T-helper 9 cell (primary cell): ENCODE measurements at places on chromosomes 13 and 19.
A peak's percentile ranks its signal among the peaks of the same experiment; 100 is the strongest.

DNA sequence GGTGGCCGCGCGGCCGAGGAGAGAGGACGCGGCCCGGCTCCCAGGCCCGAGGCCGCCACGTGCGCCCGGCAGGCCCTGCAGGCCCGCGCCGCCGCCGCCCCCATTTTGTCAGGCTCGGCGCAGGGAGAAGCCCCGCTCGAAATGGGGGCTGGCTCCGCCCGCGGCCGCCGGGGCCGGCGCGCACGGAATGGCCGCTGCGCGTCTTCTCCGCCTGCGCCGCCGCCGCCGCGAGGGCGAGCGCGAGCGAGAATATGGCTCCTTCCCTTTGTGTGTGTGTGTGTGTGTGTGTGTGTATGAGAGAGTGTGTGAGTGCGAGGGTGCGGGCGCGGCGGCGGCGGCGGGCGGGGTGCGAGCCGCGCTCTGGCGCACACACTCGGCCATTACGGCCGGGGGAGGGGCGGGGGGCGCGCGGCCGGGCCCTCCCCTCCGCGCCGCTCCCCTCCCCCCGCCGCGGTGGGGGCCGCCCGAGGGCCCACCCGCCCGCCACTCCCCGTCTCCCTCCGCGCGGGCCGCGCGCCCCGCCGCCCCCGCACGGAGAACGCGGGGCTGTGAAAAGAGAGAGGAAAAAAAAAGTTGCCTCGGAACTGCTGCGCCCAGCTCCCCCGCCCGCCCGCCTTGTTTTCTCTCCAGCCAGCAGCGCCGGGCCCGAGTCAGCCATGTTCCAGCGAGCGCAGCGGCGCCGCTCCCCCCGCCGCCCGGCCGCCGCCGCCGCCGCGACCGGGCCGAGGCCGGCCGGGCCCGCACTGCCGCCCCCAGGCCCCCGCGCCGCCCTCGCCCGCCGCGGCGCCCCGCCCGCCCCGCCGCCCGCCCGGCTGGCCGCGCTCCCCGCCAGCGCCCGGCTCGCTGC, 1.0 kb downstream of the HMGB1 start:
- peak; percentile 70 for DNase-seq

DNA sequence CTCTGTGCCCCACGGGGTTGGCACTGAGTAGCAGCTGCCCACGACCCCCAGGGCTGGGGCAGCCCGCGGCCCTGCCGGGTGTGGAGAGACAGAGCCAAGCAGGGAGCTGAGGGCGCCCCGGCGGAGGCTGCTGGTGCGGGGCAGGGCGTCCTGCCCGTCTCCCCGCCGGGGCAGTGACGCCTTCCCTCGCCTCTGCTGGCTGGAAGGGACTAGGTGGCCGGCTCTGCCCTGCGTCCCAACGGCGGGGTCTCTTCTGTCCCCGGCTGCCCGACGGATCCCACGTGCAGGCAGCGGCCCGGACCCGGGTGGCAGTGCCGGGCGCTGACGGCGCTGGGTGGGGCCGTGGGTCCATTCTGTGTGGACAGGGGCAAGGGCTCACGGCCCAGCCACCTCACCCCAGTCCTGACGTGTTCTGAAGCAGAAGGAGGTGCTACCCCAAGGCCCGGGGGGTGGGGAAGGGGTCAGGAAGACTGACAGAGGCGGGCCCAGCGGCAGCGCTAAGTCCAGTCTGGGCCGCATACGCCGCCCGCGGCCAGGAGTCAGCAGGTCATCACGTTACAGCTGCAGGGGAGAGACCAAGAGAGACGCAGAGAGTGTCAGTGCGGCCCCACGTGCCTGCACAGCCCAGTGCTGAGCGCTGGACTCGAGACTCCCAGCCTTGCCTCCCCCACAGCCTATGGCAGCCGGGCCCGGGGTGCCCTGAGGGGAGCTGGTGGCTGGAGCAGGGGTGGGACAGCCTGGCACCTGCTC, 15.1 kb upstream of the PLPP2 start:
- DNase-seq = no peak

DNA sequence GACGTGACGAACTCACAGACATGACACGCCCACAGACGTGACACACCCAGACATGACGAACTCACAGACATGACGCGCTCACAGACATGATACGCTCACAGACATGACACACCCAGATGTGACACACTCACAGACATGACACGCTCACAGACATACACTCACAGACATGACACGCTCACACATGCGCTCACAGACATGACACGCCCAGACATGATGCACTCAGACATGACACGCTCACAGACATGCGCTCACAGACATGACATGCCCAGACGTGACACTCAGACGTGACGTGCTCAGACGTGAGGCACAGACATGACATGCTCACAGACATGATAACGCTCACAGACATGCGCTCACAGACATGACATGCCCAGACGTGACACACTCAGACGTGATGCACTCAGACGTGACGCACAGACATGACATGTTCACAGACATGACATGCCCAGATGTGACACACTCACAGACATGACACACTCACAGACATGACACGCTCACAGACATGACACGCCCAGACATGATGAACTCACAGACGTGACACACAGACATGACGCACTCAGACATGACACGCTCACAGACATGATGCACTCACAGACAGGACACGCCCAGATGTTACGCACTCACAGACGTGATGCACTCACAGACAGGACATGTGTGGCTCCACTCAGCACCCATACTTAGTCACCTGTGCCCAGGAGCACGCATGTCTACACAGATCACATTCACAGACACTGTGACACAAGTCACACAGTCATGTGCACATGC, 8.1 kb downstream of the ERFL start:
- no peak for DNase-seq

DNA sequence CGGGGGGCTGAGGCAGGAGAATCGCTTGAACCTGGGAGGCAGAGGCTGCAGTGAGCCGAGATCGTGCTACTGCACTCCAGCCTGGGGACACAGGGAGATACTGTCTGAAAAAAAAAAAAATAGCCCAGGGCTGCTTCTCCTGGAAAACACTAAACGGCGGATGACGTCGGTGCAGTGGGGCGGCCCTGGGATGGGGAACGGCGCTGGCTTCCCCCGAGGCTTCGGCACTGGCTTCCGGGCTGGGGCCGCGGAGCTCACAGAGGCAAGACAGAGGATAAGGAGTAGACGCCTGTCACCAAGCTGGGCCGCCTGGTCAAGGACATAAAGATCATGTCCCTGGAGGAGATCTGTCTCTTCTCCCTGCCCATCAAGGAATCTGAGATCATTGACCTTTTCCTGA, 5.0 kb downstream of the PRSS57 start:
- DNase-seq = no peak

GRCh38 chr19:42052241-42052863, 17.7 kb downstream of the GRIK5 start:
- DNase-seq = no peak

GRCh38 chr13:54657588-54657987, 1629.0 kb downstream of the OLFM4 start:
- DNase-seq = no peak

DNA sequence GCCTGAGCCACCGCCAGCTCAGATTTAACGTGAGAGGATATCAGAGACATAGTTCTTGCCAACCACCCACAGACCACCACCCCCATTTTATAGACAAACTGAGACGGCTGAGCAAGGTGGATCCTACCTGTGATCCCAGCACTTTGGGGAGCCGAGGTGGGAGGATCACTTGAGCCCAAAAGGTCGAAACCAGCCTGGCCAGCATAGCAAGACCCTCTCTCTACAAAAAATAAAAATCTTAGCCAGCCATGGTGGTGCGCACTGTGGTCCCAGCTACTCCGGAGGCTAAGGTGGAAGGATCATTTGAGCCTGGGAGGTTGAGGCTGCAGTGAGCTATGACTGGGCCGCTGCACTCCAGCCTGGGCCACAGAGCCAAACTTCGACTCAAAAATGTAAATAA, 30.6 kb upstream of the NDUFS7 start:
- no peak for DNase-seq

DNA sequence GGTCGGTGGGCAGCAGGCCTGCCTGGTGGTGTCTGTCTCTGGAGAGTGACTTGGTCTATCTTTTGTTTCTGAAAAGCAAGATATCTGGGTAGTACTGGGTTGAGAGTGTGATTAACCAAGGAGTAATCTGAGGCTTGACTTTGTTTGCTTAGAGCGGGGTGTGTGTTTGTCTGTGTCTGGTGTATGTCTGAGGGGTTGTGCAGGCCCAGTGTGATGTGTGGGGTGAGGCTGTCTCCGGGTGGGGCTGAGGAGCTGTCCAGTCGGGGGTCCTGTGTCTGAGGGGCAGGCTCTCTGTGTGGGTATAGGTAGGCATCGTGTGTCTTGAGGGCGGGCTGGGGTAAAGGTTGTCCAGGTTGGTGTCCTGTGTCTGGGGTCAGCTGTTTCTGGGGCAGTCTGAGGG, 11.1 kb upstream of the TIMM50 start:
- no peak for DNase-seq

- DNase-seq = no peak
These were observed 77.7 kb downstream of the ZNF726 start for GRCh38 chr19:23992348-23992747.

- no peak for DNase-seq
These were observed 570.5 kb upstream of the ARGLU1 start for GRCh38 chr13:107138486-107138885.

DNA sequence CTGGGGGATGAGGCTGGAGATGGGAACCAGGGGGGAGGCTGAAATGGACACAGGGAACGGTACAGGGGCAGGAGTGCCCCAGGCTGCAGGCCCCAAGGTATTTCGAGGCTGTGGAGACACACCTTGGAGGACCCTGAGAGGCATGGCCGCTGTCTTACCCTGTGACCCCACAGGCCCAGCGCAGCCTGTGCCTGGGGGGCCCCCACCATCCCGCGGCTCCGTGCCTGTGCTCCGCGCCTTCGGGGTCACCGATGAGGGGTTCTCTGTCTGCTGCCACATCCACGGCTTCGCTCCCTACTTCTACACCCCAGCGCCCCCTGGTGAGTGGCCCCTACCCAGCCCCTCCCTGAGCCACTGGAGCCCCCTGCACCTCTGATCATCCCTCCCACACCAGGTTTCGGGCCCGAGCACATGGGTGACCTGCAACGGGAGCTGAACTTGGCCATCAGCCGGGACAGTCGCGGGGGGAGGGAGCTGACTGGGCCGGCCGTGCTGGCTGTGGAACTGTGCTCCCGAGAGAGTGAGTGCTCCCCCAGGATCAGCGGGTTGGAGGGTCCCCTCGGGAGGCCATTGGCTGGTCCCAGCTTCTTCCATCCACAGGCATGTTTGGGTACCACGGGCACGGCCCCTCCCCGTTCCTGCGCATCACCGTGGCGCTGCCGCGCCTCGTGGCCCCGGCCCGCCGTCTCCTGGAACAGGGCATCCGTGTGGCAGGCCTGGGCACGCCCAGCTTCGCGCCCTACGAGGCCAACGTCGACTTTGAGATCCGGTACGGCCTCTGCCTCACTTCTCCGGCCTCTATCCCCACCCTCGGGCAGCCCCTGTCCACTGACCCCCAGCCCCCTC, 16.9 kb upstream of the SPIB start:
- DNase-seq = no peak

DNA sequence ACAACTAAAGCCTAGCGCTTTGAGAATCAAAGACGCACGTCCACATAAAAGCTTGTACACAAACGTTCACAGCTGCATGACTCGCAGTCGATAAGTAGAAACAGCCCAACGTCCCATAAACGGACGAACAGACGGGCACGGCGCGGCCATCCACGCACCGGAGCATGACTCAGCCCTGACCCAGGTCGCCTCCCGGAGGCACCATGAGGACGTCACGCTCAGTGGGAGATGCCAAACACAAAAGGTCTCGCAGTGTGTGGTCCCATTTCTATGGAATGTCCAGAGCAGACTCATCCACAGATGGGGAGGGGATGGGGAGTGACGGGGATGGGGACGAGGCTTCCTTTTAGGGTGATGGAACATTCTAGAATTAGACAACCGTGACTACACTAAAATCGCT, 9.4 kb downstream of the POLRMT start:
- no peak for DNase-seq

DNA sequence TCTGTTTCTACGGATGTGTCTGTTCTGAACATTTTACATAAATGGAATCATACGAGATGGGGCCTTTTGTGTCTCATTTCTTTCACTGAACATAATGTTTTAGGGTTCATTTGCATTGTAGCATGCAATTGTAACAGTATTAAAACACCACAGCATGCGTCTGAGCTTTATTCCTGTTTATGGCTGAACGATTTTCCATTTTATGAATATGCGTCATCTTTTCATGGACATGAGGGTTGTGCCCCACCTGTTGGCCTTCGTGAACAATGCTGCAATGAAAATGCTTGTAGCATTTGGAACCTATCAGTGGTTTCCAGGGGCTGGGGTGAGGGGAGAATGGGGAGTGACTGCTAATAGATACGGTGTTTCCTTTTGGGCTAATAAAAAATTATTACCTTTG, 5.1 kb downstream of the OR10H1 start:
- no peak for DNase-seq

DNA sequence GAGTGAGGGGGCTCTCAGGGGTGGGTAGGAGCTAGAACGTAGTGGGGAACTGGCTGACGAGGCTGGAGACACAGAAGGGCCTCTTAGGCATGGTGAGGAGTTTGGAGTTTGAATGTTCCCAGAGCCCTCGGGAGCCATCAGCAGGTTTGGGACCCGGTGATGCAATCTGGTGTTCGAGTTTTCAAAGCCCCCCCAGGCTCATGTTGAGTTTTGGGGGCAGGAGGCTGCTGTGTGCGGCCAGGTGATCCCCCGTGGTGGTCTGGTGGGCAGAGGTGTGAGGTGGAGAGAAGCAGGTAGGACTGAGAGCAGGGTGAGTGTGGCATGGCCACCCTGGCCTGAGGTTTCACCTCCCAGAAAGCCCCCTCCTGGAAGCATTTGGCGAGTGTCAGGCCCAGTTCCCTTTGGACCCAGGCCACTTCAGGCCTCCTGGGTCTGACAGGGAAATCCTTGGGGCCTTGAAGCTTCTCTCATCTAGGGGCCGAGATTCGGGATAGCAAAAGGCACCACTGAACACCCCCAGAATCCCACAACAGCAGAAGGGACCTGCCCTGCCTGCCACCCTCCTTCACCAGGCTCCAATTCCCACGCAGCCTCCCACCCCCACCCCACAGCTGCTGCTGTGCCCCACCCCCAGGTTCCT, 1.2 kb downstream of the YJEFN3 start:
- no peak for DNase-seq

- no peak for DNase-seq
These were observed 13.5 kb upstream of the PLA2G4C start for GRCh38 chr19:48123907-48124651.

DNA sequence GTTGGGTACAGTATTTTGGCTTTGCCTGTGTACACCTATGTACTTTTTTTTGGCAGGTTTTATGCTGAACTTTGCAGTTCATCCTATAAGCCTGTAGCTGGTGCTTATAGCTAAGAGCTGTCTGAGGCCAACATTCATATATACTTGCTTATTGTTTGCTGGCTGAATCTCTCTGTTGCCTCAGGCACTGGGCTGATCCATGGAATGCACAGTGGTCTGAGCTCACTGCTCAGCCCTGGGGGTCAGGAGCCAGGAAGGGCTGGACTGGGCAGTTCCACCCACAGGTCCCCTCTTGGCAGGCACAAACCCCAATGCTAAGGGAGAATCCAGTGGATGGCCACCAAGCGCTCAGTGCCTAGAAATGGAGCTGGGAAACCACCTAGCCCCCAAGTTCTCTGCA, 308.7 kb downstream of the MYO16 start:
- no peak for DNase-seq
